ENCODE measurements at places on chromosomes 2 and 18.

DNA sequence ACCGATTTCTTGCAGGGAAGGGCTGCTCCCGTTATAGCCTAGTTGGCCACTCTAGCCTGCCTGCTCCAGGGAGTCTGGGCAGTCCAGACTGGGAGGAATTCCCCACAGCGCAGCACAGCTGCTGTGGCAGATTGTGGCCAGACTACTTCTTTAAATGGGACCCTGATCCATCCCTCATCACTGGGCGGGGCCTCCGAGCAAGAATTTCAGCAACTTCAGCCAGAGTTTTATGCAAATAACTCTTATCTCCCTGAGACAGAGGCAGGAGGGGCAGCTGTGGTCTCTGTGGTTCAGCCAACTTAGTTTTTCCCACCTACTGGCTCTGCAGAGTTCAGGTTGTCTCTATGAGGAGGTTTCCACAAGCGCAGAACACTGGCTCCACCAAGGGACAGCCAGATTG is 1583.2 kb downstream of the SUCLG1 start:
- DNase-seq = no peak

DNA sequence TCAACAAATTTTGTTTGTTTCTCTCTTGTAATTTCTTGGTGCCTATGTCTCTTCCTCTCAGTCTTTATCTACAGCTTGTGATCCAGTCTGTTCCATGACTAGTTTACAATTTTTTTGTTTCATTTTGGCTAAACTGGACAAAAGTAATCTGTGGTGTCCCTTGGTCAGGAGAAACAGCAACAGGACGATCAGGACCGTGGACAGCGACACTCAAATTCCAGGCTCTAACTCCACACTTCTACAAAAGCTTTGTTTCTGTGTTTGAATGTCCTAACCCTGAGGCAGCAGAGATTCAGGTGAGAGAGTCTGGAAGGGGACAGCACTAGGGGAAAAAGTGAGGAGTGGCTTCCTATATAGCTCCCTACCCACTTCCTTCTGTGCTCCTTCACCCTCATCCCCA is 593.3 kb upstream of the FANCL start:
- no peak for DNase-seq

GRCh38 chr2:26816893-26817292 is 31.0 kb downstream of the CENPA start:
- no peak for DNase-seq

DNA sequence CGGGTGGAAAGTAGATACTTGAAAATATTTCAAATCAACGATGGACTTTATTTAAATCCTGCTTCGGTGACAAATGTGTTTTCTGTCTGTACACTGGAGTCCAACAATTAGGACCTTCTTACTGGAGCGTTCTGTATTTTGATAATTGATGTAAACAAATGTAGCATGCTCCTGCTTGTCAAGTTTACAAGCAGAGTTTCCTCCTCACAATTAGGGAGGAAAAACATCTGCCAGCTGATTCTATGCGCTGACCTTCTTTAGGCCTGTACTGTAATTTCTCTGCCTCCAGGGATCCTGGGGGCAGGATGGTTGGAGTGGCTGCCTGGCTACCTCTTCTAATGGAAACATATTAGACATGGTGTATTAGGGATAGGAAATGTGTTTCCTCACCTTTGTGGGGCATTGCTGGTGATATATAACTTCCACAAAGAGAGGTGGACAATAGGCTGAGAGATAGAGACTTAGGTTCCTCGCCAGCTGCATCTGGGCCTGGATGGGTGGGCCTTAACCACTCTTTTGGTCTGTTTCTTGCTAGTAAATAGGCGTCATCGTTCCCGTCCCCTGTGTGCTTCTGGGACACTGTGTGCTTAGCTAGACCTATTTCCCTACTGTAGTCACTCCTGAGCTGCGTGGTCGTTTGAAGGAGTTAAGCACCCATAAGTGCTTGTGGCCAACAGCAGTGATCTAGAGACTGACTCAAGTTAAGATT is 19.3 kb downstream of the GATA6 start:
- no peak for DNase-seq

- no peak for DNase-seq
Measured at GRCh38 chr2:60260639-60261296, 292.7 kb downstream of the BCL11A start.

DNA sequence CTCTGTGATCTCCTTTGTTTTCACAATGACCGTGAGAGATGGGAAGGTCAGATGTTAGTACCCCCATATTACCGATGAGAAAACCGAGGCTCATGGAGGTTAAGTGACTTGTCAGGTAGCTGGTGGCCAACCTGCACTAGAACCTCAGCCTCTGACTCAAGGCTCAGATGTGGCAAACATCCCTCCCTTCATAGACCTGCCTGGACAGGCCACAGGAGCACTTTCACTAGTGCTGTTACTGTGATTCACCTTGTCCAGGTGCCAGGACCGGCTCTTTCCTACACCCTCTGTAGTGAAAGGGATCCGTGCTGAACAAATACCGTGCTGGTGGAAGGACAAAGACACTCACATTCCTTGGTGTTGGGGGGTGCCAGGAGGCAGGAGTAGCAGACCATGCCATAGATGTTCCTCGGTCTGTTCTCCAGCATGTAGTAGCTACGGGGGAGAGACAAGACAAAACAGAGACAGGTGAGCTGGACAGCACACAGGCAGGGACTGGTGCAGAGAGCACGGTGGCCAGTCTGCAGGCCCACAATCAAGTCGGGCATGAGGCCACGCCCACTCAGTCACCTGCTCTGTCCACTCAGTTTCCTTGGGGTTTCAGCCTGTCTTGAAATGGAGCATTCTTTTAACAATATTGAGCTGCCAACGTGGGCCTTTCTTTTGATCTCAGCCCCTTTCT is 65.9 kb downstream of the EDAR start:
- DNase-seq = no peak

- no peak for DNase-seq
Measured at GRCh38 chr2:161353543-161353942, 45.3 kb downstream of the PSMD14 start.

GRCh38 chr2:127080938-127081755 is 25.8 kb downstream of the BIN1 start:
- DNase-seq = peak; percentile 74
